ENCODE measurements at places on chromosomes 12 and 14. TPM values are rescaled to one million over a fixed set of nuclear protein-coding genes. Genes with fewer than 3 reads are reported as not detected.

Gene RNASE7
- 0.39 TPM for total RNA-seq

Gene PLXNC1
- 8.9 TPM for total RNA-seq

- peak; percentile 9 for DNase-seq
Observed at GRCh38 chr14:89458713-89459420, 41.8 kb upstream of the FOXN3 start.

- no peak for DNase-seq
Observed at GRCh38 chr12:57173089-57173488, 25.7 kb upstream of the LRP1-AS start.

Gene OR4E1
- not detected for total RNA-seq

DNA sequence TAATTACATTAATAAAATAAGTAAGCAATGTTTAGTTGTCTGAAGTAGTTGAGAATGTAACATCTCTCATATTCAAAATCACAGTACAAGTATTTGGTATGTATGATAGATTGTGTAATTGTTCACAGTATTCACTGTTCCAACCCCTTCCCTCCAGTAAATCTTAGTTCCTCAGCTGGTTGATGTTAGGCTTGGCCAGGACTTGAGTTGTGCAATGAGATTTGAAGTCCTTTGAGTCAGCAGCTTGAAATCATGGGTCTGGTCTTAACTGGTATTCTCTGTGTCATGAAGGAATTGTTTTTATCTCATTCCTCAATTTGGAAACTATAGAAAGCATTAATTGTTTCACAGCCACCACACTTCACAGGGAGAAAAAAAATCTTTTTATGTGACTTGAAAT is 477.1 kb downstream of the FSCB start:
- DNase-seq = no peak

Gene PDZRN4
- not detected for total RNA-seq

GRCh38 chr12:121792607-121793439 is 665 bp downstream of the RHOF start:
- no peak for DNase-seq

Gene TAS2R8
- not detected for total RNA-seq

DNA sequence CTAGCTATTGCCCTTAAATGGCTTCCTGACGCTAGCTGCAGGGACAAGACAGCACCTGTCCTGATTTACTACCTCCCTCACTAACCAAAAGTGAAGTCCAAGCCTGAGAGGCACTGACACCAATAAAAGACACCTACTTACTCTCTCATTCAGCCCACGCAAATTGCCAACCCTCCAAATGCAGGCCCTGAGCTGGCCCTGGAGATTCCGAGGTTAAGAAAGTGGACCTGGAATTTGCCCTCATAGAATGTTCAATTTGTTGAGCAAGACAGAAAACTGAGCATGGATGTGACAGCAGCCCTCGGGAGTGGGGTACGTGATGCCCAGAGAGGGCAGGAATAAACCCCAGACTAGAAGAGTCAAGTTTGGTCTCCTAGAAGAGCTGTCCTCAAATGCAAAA is 16.4 kb downstream of the SERPINA3 start:
- no peak for DNase-seq

Gene TPH2
- not detected for total RNA-seq

Gene MON2
- 52.7 TPM for total RNA-seq

- no peak for DNase-seq
Observed at GRCh38 chr12:54169036-54169435, 19.7 kb downstream of the SMUG1 start.

DNA sequence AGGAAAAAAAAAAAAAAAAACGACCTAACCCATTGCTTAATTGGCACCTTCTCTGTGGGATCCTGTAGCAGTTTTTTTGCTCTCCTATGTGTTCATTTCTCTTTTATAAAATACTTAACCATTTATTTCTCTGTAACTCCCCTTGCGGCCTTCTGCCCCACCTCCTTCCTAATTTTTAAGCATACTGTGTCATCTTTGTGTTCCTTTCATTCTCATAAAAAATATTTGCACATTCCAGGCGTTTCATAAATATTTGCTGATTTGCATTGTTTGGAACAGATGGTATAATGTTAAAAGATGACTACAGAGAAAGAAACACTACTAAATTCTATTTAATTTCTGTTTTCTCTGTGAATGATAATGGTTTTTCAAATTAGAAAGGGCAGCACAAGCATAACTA is 77.9 kb downstream of the NPAS3 start:
- no peak for DNase-seq

Gene APOF
- total RNA-seq = not detected

Gene NAA30
- 15.0 TPM for total RNA-seq

DNA sequence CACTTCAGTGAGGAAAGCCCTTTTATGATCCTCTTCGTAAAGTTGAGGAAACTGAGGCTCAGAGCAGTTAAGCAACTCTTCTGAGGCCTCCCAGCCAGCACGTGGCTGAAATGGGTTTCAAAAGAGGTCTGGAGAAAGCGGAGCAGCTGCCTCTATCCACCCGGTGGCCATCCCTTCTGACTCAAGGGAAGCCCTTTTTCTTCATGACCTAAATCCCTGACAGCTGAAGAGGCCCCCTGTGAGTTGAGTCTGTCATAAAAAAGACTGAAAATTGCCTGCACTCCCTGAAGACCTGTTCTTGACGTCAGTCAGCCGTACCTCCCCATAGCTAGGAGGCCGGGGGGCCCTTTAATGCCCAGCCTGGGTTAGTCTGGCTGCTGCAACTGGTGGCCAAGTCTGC is 10.7 kb downstream of the CMKLR1 start:
- no peak for DNase-seq

All from mesenteric fat pad (tissue), 1 donor.